Activated CD8-positive, alpha-beta T cell treated with anti-CD3 and anti-CD28 coated beads, Interleukin-2, amount 10 ng/mL, durations not matched to agents 7 days and 5 days (primary cell): ENCODE measurements at places on chromosomes 12 and 14.

DNA sequence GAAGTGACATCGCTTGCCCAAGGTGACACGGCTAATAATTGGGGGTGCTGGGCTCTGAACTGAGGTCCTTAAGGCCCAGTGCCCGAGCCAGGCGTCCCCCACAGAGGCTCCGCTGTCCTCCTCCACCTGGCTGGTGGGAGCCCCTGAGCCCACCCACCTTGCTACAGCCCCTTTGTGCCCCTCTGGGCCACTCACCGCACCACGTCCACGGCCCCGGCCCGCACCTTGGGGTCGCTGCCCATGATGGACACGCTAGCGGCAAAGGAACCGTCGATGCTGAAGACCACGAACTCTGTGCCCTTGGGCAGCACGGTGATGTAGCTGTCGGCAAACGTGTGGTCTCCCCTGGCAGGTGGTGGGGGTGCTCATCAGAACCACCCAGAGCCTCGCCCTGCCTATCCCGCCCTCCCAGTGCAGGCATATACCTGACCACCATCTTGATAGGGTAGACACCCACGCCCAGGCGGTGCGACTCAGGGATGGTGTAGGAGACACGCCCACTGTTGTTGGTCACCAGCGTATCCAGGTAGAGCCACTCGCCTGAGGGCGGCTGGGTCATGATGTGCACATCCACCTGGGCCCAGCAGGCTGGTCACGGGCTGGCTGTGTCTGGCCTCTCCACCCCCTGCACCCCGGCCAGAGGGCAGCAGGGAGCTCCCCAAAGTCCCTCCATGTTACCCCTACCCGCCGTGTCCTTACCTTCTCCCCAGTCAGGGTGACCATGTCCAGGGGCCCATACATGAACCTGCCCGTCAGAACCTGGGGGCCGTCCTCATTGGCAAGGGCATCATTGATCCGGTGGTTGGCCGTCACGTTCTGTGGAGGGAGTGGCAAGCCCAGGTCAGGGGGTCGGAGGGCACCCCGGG lies 6.8 kb downstream of the ARL6IP4 start:
- no peak for DNase-seq

DNA sequence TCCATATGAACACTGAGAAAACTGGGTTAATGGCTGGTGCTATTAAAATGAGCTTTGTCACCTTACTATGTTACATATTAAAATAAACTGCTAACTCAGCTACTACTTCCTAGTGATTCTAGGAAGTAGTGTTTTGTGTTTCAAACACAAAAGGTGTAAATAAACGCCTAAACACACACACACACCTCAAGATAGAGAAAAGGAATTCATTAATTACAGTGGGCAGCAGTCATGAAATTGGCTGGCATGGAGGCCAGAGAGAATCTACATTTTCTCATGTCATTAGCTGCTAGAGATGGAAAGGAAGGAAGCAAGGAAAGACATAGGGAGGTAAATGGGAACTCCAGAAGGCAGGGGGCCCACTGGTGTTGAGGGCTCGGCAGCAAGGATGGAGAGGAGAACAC lies 787 bp upstream of the PRMT5 start:
- no peak for DNase-seq

DNA sequence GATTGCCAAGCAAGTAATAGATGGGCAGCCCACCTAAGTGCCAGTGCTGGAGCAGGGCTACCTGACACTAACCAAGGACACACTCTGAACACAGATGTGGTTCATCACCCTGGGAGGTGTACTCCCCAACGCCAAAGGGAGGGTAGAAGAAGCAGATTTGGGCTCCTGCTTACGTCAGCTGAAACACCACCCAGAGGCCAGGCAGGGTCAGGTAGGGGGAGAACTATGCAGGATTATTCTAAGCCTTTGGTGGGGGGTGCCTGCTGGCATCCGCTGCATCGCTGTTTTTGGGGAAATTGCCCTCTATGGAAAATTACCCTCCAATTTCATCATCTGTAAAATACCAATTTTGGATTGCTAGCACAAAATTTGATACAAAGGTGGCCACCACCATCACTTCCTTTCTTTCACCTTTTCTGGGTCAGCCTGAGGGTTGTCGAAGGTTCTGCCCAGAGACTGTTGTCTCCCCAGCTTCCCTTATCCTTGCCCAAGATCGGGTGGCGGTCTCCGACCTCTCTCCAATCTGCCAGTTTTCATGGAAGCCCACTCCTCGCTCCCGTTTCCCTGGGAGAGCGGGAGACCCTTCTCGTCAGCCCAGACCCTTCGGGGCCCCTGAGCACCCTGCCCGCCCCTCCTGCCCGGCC lies 535 bp downstream of the BIN2 start:
- peak; percentile 78 for DNase-seq

DNA sequence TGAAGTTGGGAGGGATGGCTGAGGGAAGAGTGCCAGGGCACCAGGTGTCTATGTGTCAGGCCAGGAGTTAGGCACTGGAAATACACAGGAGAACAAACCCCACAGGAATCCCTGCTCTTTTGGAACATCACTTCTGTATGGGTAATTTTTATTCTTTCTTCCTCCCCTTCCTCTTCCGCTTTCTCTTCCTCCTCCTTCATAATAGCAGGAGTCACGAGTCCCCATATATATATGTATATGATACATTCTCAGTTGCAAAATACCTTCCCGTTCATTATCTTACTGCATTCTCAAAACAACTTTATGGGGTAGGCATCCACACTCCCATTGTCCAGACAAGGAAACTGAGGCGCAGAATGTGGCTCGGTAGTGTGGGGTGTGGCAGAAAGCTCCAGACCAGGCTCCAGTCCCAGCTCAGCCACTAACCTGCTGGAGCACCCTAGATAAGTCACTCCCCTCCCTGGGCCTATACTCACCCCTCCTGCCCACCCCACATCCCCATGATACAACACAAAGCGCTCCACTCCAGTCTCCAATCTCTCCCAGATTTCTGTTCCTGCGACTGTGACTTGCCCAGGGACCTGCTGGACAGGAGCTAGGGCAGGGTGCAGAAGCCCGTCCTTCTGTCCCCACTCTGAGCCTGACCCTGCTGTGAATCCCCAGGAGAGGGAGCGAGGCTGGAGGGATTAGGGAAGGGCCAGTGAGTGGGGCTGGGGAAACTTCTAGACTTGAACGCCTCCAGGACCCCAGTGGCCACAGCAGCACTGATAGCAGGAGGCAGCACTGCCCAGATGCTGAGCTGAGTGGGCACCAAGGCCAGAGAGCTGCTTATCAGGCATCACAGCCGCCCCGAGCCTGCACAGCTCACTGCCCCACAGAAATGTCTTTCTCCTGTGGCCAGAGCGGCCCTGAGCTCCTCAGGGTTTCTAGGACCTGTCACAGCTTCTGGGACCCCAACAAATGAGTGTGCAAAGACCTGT lies 1.4 kb upstream of the AQP2 start:
- no peak for DNase-seq

DNA sequence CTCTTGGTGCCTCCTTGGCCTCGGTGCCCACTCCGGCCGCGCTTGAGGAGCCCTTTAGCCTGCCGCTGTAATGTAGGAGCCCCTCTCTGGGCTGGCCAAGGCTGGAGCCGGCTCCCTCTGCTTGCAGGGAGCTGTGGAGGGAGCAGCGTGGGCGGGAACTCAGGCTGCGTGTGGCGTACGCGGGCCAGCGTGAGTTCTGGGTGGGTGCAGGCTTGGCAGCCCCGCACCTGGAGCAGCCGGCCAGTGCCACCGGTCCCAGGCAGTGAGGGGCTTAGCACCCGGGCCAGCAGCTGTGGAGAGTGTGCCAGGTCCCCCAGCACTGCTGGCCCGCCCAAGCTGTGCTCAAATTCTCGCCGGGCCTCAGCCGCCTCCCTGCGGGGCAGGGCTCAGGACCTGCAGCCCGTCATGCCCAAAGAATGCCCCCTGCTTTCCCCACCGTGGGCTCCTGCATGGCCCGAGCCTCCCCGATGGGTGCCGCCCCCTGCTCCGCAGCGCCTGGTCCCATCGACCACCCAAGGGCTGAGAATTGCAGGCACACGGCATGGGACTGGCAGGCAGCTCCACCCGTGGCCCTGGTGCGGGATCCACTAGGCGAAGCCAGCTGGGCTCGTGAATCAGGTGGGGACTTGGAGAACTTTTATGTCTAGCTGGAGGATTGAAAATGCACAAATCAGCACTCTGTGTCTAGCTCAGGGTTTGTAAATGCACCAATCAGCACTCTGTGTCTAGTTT lies 129.2 kb downstream of the PAWR start:
- no peak for DNase-seq
